NCI-H446 (cell line): ENCODE measurements at places on chromosomes 1 and 21.

GRCh38 chr21:45877171-45877438, 104.5 kb upstream of the COL6A1 start:
- DNase-seq = no peak

DNA sequence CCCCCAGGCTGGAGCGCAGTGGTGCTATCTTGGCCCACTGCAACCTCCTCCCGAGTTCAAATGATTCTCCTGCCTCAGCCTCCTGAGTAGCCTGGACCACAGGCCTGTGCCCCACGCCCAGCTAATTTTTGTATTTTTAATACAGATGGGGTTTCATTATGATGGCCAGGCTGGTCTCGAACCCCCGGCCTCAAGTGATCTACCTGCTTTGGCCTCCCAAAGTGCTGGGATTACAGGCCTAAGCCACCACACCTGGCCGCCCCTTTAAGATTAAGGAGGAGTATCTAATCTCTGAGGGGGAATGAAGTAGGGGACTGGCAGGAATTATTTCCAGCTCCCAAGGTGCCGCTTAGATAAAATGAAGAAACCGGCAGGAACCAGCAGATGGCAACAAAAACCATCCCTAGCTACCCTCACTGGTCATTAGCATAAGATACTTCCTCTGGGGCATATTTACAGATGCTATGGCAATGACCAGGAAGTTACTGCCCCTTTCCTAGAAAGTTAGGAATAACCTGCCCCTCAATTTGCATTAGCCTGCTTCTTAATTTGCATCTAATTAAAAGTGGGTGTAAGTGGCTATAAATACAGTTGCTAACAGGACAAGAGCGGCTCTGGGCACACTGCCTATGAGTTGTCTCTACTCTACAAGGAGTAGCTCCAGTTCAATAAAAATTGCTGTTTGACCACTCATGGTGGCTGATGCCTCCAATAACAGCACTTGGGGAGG, 7.1 kb upstream of the NSUN4 start:
- DNase-seq = no peak

- no peak for DNase-seq
These were observed 4.2 kb upstream of the FAM131C start for GRCh38 chr1:16077406-16078245.

DNA sequence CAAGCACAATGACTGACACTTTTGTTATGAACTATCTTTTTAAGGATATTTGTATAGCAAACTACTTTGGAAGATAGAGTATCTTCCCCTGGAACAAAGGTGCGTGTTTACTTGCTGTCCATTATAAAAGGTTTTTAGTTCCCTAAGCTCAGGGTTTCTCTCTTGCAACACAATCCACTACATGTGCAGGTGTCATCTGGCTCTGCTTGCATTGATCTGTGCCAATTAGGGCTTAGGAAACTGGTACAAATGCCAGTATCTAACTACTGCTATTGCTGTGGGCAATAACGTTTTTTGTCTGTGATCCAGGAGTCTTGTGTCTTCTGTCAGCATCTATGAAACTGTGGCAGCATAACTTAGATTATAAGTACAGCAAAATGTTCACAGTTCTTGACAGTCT, 68.3 kb upstream of the ABCD3 start:
- no peak for DNase-seq

DNA sequence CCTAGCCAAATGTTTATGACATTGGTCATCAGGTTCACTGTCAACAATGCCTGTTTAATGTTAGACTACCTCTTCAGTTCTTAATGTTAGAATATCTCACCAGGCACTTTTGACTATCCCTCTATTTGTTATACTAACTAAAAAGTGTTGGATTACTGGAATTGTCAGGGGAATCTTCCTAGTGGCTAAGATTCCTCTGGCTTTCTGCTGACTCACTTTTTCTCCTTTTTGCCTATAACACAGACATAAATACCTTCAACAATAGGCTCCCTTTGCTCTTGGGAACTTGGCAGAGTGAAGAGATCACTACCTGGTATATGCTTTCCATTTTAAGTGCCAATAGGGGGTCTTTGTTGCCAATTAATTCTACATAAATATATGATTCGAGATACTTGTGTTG, 68.5 kb downstream of the TMEM200B start:
- DNase-seq = no peak
